ENCODE measurements at places on chromosomes 7 and 10. TPM values are rescaled to one million over a fixed set of nuclear protein-coding genes. Genes with fewer than 3 reads are reported as not detected.

DNA sequence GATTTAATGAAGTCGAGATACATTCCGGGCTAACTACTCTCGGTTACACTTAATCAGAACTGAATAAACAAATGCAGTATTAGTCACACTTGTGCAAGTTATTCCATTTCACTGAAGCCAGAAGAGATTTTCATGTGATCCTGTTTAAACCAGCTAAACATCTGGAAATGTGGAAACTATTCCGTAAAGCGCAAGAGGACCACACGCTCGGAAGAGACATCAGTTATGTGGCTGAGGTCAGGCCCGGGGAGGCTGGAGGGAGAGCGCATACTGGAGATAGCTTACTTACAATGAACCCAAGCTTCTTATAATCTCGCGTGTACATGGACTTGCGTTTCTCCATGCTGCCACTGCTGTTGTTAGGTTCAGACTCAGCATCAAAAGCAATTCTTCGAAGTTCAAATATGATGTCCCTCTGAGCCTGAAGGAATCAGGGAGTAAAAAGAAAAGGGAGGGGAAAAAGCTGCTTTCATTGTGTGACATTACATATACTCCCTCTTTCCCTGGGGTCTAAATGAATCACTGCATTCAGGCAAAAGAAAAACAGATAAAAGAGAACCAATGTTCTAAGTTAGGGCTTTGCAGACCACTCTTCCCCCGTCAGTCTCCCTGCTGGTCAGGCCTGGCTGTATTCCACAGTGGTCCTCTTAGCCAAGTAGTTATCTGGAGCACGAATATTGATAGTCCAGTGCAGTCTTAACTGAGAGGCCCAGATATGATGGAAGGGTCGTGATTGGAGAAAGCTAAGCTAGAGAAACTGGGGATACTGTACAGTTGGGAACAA is 237.4 kb downstream of the ELMO1 start:
- H3K36me3 ChIP-seq = no peaks in the 10 kb centered on the region
- H3K27ac ChIP-seq = no peak overlapping the region
- H3K4me1 ChIP-seq = no peaks in the 10 kb centered on the region
- no peak overlapping the region for H3K4me3 ChIP-seq
- no peaks in the 10 kb centered on the region for H3K27me3 ChIP-seq

DNA sequence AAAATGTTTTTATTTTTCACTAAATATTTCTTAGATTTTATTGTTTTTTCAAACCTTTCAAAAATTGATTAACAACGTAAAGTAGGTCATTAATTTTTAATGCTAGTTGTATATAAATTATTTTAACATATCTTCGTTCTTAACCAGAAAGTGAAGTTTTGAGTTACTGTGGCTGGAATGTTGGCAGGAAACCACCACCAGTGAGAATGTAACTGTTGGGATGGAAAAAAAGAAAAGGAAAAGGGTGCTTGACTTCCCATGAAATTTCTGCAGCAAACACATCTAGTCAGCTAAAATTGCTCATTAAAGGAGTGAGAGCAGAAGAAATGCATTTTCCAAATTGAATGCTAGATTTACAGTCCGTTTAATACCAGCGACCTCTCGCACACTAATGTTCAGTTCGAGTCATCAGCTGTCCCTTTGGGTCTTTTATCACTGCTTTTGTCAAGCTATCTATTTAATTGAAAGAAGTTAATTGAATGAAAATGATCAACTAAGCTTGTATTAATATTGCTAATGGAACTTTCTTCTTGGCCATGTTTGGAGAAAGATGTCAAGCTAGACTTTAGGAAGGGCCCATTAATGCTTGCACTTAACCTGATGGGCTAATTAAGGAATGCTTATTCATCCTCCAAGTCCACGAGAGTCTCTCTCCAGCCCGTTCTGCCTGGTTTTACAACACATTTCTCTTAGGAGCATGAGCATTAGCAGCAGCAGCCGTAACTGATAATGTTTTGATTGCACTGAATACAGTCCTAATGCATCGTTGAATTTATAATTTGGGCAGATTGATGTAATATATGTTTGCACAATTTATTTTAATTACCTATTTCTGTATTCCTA is 70.1 kb downstream of the UBE3C start:
- H3K36me3 ChIP-seq = peaks cover 18% of the 10 kb centered on the region
- H3K27ac ChIP-seq = no peak overlapping the region
- no peaks in the 10 kb centered on the region for H3K4me1 ChIP-seq
- H3K4me3 ChIP-seq = no peak overlapping the region
- H3K27me3 ChIP-seq = no peaks in the 10 kb centered on the region

DNA sequence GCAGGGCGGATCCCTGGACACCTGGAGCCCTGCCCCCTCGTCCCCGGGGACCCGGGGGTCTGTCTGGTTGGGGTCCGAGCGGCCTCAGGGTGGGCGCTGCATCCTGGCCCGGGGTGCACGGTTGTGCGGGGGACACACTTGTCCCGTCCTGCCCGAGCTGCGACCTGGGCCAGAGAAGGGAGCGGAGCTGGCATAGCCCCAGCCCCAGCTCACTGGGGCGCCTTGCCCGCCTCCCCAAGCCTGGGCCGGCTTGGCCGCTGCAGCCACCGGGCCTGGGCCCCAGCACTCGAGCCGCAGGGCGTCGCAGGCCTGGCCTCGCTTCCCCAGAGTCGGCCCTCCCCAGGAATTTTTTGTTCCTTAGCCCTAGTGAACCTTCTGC is 54.5 kb downstream of the GLRX3 start:
- peaks cover under 1% of the 10 kb centered on the region for H3K36me3 ChIP-seq
- peaks cover 4% of the 10 kb centered on the region for H3K4me1 ChIP-seq
- H3K27me3 ChIP-seq = no peaks in the 10 kb centered on the region
- no peak overlapping the region for H3K27ac ChIP-seq

DNA sequence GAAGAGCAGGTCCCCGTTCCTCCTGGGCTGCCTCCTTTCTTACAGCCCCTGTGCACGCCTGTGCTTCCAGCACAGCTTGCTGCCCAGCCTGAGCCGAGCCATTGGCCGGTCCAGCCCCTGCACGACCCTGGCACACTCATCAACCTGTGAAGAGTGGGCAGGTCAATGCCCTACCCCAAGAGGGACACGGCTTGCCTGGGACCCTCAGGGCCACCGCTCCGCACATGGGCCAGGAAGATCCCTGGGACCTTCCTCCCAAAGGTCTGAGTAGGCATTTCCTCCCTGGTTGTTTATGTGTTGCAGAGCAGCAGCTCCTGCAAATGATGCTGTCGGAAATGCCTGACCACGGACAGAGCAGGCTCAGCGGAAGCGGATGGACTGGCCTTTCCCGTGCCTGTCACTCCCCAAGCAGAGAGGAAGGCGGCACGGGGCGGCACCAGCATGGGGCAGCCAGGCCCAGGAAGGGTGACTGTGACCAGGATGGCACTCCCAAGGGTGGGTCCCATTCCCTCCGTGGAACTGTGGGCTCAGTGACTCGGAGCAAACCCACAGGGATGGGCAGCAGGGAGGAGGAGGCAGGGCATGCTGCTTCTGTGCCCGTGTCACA is 252.5 kb downstream of the TNS3 start:
- peak overlapping the region; percentile 88 for H3K27ac ChIP-seq
- no peak for DNase-seq
- H3K4me3 ChIP-seq = no peak overlapping the region
- H3K27me3 ChIP-seq = no peaks in the 10 kb centered on the region
- no peaks in the 10 kb centered on the region for H3K36me3 ChIP-seq

- H3K4me3 ChIP-seq = no peak overlapping the region
- H3K36me3 ChIP-seq = no peaks in the 10 kb centered on the region
- no peak overlapping the region for H3K27ac ChIP-seq
- DNase-seq = no peak
- H3K4me1 ChIP-seq = no peaks in the 10 kb centered on the region
Observed at GRCh38 chr10:48805848-48806247, 121.2 kb downstream of the WDFY4 start.

GRCh38 chr7:134919240-134919641 is 67.1 kb upstream of the AGBL3 start:
- H3K4me1 ChIP-seq = no peaks in the 10 kb centered on the region
- H3K27ac ChIP-seq = no peak overlapping the region
- DNase-seq = no peak
- no peaks in the 10 kb centered on the region for H3K36me3 ChIP-seq

GRCh38 chr7:137642472-137642871 is 204.3 kb downstream of the DGKI start:
- no peaks in the 10 kb centered on the region for H3K4me1 ChIP-seq
- no peak overlapping the region for H3K4me3 ChIP-seq
- H3K27me3 ChIP-seq = no peaks in the 10 kb centered on the region
- DNase-seq = no peak
- no peak overlapping the region for H3K27ac ChIP-seq
- H3K36me3 ChIP-seq = no peaks in the 10 kb centered on the region

DNA sequence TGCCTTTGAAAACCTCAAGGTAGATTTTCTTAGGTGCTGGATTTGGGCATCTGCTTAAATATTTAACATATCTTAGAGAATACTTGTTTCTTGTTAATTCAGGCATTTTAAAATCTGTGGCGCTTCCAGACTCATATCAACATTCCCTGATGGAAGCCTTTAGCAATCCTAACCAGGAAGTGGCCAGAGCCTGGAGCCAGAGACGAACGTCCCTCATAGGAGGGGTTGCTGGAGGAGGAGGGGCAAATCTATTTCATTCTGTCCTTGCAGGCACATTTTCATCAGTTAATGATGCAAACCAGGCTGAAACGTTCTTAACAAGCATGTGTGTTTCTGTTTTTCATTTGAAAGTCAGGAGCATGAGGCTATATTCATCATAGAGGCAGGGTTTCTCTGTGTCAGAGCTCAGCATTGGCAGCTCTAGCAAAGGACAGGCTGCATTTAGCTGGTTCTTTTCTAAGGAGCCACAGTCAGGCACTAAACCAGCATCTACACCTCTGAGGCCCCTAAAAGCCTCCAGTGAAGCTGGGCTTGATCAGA is 17.8 kb upstream of the IFIT2 start:
- no peaks in the 10 kb centered on the region for H3K36me3 ChIP-seq
- H3K27me3 ChIP-seq = no peaks in the 10 kb centered on the region
- H3K27ac ChIP-seq = peak overlapping the region; percentile 79
- H3K4me3 ChIP-seq = peak overlapping the region; percentile 54
- peaks cover 2% of the 10 kb centered on the region for H3K4me1 ChIP-seq

DNA sequence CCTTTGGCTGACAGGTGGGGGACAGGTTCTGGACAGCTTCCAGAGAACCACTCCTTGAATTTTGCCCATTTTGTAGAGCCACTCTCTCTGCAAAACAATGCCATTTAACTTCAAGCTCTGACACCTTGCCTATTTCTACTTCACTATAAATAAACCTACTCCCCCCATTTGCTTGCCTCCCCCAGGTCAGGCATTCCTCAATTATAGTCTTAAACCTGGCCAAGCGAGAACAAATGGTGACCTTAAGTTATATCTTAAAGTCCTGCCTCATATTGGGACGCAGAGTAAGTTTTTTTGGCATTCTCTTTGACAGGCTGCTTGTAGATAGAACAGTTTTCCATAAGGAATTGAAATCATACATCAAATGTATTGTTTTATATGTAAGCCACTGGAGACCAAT is 706.9 kb downstream of the LRMDA start:
- H3K27me3 ChIP-seq = no peaks in the 10 kb centered on the region
- peak; percentile 63 for DNase-seq
- H3K4me1 ChIP-seq = no peaks in the 10 kb centered on the region
- H3K4me3 ChIP-seq = no peak overlapping the region

DNA sequence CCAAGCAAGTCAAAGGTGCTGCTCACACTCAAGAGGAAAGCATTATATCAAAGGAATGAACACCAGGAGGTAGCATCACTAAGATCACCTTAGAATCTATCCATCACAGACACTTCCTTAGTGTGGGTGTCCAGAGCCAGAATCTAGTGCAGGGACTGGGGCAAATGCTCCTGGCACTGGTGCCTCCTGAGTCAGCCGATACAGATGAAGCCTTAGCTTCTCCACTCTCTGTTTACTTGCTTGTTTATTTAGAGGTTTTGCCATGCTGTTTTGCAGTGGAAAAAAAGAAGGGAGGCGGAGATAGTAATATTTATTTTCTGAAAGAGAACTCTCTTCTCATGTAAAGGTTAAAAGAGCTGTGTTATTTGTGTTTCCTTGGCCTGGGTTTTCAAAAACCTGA is 303.1 kb downstream of the WDR11 start:
- H3K36me3 ChIP-seq = no peaks in the 10 kb centered on the region
- DNase-seq = no peak
- H3K4me1 ChIP-seq = peaks cover 3% of the 10 kb centered on the region
- H3K4me3 ChIP-seq = no peak overlapping the region
- no peak overlapping the region for H3K27ac ChIP-seq

DNA sequence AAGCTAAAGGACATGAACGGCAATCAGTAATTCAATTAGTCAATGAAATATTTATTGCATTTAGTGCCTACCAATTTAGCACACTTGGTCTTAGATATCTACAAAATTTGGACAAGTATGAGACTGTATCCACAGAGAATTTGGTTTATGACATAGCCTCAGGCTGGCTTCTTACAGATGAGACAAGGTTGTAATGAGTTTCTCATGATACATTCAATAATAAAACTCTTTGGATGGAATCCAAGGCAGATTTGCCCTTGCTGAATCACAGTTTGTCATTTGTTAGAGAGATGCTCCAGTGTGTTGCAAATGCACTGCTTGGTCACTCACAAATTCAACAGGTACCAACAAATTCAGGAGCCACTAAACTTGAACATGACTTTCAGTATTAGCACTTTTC is 162.5 kb downstream of the GPR37 start:
- no peak for DNase-seq
- no peaks in the 10 kb centered on the region for H3K4me1 ChIP-seq
- H3K27me3 ChIP-seq = no peaks in the 10 kb centered on the region

DNA sequence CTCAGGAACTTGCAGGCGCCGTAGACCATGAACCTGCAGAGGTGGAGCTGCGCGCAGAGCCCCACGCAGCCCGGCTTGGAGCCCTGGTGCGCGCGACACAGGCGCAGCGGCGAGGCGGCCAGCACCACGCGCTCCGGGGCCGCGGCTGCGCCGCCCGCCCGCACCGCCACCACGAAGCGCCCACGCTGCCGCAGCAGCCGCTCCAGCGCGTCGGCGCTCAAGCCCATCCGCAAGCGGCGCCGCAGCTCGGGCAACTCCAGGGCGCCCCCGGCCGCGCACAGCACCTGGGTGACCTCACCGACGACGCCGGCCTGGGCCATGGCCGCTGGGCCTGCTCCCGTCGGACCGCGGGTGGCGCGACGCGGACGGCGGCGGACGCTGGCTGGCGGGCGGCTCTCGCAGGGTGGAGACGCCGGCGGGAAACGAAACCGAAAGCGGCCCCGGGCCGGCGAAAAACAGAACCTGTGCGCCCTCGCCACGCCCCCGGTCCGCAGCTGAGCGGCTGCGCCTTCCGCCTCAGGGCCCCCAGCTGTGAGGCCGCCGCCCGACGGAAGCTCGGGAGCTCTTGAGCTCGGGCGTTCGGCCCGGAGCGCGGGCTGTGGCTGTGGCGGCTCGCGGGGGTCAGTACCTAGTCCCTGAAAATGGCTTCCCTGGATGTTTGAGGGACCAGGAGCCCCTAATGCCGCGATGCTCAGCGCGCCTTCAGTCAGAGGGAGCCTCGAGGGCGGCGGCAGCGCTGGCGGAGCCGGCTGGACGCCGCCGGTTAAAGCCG is at the start of gene PARP12:
TSS of gene PARP12 (minus strand) at position 424 of the 772 bp plus-strand sequence. CDS start at position 320, 104 bp downstream.
- H3K36me3 ChIP-seq = no peaks in the 10 kb centered on the region
- no peaks in the 10 kb centered on the region for H3K4me1 ChIP-seq
- peak within 1 kb of the TSS; percentile 56 for H3K4me3 ChIP-seq
- DNase-seq = peak; percentile 84
- peak within 1 kb of the TSS; percentile 88 for H3K27ac ChIP-seq

- H3K4me3 ChIP-seq = no peak overlapping the region
- H3K27ac ChIP-seq = no peak overlapping the region
- DNase-seq = no peak
- no peaks in the 10 kb centered on the region for H3K36me3 ChIP-seq
Observed at GRCh38 chr7:138892812-138893211, 88.4 kb downstream of the KIAA1549 start.

CLCN1 gene
- total RNA-seq = 0.35 TPM

CALHM3 gene
- total RNA-seq = not detected

BMPER gene
- total RNA-seq = 0.60 TPM

RASA4B gene
- total RNA-seq = 22.5 TPM

CACNB2 gene
- 2.8 TPM for total RNA-seq

CCL24 gene
- not detected for total RNA-seq

ABCB4 gene
- 2.0 TPM for total RNA-seq

IL2RA gene
- 11.9 TPM for total RNA-seq

Measured in kidney (tissue), 22 donors.